ENCODE measurements at places on chromosomes 11 and 22.

GRCh38 chr22:36012332-36012731 lies 16.3 kb downstream of the RBFOX2 start:
- no peak for DNase-seq

DNA sequence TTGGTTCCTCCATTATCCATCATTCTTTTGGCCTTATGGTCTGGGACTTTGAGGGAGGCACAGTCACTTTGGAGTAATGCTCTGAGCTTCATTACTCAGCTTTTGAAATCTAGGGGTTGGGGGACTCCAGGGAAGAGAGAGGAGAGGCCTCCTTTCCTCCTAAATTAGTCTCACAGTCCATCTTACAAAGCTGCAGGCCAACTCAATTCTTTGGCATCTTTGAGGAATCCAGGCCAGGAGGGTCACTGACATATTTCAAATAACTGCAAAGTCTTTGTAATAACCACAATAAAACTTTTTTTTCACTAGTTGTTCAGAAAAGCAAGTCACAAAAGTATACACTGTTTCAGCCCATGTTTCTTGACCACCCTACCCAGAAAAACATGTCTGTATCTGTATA lies 73.3 kb upstream of the FAR1 start:
- no peak for DNase-seq

GRCh38 chr11:111840143-111840542 lies 31.2 kb downstream of the ALG9 start:
- no peak for DNase-seq

GRCh38 chr11:90218606-90219005 lies 4.2 kb downstream of the CHORDC1 start:
- DNase-seq, result no peak

- DNase-seq, result no peak
Observed at GRCh38 chr22:47129902-47130635, 367.6 kb downstream of the TBC1D22A start.

DNA sequence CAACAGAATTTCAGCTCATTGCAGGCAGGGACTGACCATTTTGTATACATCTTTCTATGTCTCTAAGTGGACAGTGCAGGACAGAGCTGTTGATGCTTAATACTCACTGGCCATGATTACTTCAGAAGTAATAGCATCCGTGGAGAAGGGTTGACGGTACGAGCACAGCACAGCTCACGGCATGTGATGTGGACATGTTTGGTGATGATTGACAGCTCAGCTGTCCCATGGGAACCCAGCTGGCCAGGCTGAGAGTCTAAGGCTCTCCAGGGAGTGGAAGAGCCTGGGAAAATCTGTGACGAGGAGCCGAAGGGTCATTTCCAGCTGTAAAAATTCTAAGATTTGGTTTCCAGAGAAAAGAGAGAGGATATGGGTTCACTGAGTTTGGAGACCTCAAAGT lies 198.2 kb downstream of the SNX19 start:
- no peak for DNase-seq

DNA sequence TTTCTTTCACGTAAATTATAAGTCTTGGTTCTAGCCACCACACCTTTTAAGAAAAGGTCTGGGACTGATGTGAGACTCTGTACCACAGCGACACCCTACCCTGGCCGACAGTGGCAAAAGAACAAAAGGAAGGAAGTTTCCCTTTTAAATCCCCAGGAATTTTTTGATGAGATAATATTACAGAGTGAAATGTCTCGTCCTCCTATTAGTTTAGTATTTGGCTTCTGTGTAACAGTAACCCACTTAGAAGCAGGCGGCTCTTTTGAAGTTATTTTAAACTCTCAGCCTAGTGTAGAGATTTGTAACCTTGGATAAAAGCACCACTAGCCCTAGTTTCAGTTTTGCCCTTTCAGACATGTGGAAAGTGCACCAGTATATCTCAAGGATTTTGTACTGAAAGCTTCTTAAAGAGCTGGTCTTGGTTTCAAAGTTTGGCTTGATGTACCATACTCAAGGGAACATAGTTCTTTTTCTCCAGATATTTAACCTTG lies 84.1 kb downstream of the C22orf31 start:
- DNase-seq, result no peak

- no peak for DNase-seq
Observed at GRCh38 chr11:131626788-131627187, 256.4 kb downstream of the NTM start.

DNA sequence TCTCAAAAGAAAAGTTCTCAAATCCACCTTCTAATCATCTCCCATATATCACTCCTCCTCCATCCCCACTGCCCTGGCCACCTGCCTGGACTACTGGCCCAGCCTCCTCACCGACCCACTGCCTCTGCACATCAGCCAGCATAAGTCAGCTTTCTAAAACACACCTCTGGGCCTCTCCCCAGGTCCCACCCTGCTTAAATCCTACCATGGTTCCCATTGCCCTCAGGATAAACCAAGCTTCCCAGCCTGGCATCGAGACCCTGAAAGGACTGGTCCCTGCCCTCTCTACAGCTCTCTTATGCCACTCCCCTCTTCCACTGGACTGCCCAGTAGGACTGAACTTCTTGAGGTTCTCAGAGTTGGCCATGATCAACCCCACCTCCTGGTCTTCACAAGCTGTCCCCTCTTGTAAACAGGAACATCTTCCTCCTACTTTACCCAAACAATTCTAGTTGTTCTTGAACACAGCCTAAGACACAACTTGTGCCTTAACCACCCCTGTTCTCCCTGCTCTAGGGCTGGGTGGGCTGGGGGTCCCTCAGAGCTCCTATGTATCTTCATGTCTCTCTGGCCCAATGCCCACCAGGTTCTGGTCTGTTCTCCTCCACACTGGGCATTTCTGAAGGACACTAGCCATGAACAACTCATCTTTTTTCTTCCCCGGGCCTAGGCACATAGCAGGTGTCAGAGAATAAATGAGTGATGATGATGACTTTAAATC lies 12.6 kb upstream of the P2RY6 start:
- DNase-seq, result no peak

DNA sequence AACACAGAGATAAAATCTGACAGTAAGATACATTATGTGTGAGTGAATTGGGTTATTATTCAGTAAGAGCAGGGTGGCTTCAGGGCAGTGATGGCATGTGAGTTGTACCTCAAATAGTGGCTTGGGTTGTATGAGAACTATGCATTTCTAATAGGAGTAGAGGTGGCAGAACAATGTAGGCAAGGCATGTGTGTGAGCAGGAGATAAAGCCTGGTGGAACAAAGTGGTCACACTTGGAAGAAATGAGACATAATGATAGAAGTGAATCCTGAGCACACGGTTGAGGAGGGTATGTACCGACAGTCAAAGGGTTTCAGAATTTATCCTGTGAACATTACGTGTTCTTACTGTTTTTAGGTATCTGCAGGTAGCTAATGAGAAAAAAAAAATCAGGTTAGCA lies 159.3 kb downstream of the CASP12 start:
- DNase-seq, result no peak

DNA sequence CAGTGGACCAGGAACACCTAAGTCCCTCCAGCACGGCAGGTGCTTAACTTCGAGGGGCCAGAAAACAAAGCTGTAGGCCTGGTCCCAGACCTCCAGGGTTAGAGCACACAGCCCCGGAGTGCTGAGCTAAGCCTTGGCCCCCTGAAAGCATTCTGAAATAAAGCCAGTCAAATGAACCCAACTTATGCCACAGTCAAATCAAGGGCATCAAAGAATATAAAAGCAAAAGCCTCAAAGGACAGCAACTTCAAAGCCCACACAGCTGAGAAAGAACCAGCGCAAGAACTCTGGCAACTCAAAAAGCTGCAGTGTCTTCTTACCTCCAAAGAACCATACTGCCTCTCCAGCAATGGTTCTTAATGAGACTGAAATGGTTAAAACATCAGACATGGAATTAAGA lies 39.1 kb downstream of the TMEM123 start:
- DNase-seq, result no peak

GRCh38 chr22:37253126-37253660 lies 9.1 kb upstream of the RAC2 start:
- no peak for DNase-seq

- DNase-seq, result no peak
Observed at GRCh38 chr22:37502342-37503182, 16.4 kb upstream of the MFNG start.

- DNase-seq, result no peak
Observed at GRCh38 chr11:2134022-2135010, 4.9 kb downstream of the IGF2 start.

- no peak for DNase-seq
Observed at GRCh38 chr11:72513411-72513810, 79.1 kb upstream of the CLPB start.
